ENCODE measurements at places on chromosomes 12 and 14. TPM values are rescaled to one million over a fixed set of nuclear protein-coding genes. Genes with fewer than 3 reads are reported as not detected.
A peak's percentile ranks its signal among the peaks of the same experiment; 100 is the strongest.

- peak; percentile 40 for DNase-seq
Observed at GRCh38 chr12:49838973-49839633, 3.8 kb downstream of the BCDIN3D start.

DNA sequence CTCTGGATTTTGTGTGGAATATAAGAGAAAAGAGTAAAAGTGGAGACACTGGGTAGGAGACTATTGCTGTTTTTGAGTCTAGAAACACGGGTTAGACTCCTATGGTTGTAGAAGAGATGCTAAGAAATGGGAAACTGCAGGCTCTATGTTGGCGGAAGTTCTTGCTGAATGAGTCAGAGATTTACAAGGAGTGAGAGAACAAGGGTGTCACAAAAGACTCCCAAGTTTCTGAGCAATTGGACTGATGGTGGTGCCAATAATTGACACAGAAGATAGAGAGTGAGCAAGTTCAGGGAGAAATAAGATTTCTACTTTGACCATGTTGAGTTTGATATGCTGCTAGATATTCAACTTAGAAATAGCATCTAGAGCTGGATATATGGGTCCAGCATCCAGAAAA, 2.6 kb upstream of the PRKD1 start:
- DNase-seq = no peak

DNA sequence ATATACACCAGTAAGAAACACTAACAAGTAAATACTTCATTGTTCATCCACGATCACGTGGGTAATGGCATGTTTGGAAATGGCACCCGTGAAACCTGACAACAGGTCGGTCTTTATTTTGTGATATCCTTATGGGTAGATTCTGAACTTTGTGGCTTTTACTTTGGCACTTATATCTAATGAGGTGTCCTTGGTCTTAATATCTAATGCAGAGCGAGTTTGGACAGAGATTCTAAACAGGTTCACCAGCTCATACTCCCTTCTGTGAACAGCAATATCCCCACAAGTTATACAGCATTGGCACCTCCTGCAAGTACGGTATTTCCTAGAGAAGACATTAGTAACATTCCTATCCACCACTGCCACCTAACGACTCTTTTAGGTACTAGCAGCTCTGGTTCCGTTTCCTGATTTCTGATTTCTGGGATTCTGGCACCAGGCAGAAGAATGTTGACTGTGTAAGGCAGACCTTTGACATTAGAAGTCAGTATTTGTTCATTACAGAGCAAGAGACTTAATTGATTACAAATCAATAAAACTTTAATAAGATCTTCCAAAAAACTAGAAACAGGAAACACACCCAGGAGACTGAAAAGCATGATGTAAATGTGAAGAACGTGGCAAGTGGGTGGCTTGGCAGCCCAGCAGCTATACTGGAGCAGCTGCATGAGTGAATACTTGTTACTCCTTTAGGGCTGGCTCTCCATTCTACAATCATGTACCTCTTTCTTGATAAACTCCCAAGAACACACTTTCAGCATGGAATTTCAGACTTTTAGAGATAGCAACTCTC, 2.5 kb downstream of the ANG start:
- DNase-seq = peak; percentile 65

DNA sequence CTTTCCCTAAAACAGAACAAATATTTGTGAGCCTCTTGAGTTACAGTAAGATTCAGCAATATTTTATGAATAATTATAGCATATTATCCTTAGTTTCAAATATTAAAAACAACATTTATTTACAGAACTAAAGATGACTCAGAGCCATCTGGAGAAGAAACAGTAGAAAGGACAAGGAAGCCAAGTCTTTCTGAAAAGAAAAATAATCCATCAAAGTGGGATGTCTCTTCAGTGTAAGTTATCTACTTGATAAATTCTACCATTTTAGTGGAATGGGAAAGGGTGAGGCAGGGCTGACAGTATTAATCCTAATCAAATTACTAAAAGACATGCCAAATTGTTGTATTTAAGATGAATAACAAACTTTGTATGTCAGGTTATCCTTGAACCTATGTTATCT, 88.1 kb downstream of the DNAI7 start:
- no peak for DNase-seq

DNA sequence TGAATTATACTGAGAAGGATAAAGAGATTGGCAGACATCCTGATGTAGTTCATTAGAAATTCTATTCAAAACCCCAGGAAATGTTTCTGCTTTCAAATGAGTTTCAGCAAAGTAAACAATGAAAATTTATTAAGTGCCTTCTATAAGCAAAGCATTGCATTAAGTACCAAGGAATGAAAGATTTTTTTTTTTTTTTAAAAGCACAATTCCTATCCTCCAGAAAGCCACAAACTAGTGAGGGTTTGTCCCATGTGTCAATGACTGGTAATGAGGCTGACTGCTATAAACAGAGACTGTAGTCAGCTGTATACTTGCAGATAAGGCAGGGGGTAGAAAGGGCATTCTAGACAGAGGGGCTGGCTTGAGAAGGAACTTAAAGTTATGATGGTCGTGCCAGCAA, 6.7 kb downstream of the ANO4 start:
- DNase-seq = no peak

The ZC3H14 gene
- total RNA-seq = 56.7 TPM

The SLC17A8 gene
- total RNA-seq = not detected

- DNase-seq = no peak
Observed at GRCh38 chr12:66999141-66999540, 270.0 kb upstream of the CAND1 start.

GRCh38 chr12:67790660-67791059, 142.1 kb downstream of the DYRK2 start:
- DNase-seq = no peak

The MAP3K12 gene
- total RNA-seq = 10.3 TPM

- no peak for DNase-seq
Observed at GRCh38 chr12:21429994-21430393, 7.5 kb upstream of the PYROXD1 start.

The CMTM5 gene
- total RNA-seq = not detected

DNA sequence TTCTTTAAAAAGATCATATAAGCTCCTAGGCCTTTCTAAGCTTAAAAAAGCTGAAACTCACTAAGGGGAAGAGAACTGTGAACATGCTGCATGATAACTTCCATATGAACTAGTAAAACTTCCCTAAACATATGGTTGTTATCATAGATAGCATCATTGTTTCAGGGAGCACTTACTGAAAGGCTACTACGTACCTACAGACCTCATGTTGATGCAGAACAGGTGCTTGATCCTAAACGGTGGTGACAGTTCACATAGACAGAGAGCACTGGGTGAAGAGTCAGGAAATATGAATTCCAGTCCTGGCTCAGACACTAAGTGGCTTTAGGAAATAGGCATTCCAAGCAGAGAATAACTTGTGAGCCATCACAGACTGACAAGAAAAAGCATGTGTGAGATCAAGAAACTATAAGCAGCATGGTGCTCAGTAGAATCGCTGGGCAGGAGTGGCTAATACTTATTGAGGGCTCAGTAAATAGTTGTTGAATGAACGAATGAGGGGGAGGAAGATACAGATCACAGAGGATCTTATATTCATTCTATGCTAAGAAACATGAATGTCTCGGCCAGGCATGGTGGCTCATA, 78.4 kb upstream of the NUDT4 start:
- no peak for DNase-seq

GRCh38 chr14:52241087-52241793, 26.3 kb upstream of the PTGDR start:
- DNase-seq = peak; percentile 33

DNA sequence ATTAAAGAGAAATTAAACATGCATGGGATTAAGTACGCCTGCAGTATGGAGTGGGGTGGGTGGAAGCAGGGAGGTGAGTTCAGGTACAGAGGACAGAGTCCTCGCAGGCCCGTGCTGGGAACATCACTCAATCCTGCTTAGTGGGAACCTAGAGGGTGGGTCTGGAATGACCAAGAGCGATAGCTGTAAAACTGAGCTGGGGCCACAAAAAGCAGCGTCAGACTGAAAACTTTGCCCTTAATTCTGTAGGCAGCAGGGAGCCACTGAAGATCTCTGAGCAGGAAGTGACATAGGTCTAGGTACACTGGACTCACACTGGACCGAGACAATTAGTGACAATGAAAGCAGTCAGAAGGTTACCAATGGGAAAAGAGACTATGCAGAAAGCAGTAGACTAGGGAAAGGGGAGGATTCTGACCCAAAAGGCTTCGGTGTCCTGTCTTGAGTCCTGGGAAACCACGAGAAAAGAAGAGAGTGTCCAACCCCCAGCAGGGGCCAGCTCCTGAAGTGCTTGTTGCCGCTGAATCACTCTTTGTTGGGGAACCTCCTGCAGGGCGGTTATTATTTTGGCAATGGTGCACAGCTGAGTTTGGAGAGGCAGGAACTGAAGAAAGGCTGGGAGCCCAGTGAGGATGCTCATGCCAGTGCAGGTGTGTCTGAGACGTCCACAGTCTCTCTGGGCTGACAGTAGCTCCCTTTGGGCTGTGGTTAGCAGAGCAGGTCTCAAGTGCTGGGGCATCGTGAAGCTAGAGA, 97.4 kb downstream of the PLXNC1 start:
- no peak for DNase-seq

GRCh38 chr14:23172096-23172495, 11.4 kb downstream of the SLC7A8 start:
- peak; percentile 89 for DNase-seq

- DNase-seq = no peak
Observed at GRCh38 chr14:34137001-34137745, 186.3 kb upstream of the EGLN3 start.

DNA sequence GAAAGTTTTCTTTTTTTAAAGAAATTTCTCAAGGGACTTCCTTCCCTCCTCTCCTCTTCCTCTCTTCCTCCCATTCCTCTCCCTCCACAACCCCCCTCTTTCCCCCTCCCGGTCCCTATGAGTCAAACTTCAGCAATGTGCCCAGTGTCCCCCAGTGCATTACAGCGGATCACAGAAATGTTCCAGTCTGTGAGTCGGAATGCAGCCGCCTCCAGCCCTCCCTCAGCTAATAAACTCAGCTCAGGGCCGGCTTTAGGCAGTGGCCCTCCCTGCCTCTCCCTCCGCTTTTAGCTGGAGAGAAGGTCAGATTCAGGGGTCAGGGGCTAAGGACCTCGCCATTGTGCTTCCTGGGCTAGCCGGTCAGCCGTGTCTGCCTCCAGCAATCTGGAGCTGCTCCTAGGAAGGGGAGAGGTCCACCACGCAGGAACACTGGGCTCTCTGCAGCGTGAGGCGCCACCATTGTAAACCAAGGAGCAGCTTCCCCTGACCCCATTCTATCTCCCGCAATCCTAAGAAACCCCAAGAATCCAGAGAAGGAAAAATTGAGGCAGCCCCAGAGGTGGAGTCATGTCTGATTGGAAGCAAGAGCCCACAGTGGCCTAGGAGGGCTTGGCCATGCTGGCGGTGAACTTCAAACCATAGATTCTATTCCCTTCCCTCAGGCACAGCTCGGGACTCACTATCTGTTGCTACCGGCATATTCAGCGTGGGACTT, 1.1 kb upstream of the HDAC7 start:
- peak; percentile 85 for DNase-seq

GRCh38 chr14:64549791-64550620, at the start of gene PPP1R36:
Gene PPP1R36, plus strand, starts transcription at chr14:64549961. Its CDS starts 37 bp downstream, at chr14:64549998.
- DNase-seq = no peak

DNA sequence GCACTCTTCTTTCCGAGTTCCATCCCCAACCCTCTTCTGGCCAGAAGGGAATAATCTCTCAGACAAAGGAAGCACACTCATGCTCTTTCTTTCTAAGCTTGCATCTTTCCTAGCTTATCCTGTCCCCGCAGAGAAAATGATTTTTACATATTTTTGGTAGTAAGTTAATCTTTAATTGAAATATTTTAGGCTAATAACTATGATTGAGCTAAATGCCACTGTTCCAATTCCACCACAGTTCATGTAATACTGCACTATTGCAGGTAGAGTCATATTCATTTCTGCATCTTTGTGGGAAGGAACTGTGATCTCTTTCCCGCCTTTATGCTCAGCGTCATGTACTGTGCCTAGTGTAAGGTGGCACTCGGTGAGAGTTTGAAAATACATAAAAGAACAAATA, 158.9 kb upstream of the FOXG1 start:
- DNase-seq = no peak

The RPS26 gene
- 46.4 TPM for total RNA-seq

- DNase-seq = no peak
Observed at GRCh38 chr12:13153180-13153579, 43.3 kb upstream of the EMP1 start.

DNA sequence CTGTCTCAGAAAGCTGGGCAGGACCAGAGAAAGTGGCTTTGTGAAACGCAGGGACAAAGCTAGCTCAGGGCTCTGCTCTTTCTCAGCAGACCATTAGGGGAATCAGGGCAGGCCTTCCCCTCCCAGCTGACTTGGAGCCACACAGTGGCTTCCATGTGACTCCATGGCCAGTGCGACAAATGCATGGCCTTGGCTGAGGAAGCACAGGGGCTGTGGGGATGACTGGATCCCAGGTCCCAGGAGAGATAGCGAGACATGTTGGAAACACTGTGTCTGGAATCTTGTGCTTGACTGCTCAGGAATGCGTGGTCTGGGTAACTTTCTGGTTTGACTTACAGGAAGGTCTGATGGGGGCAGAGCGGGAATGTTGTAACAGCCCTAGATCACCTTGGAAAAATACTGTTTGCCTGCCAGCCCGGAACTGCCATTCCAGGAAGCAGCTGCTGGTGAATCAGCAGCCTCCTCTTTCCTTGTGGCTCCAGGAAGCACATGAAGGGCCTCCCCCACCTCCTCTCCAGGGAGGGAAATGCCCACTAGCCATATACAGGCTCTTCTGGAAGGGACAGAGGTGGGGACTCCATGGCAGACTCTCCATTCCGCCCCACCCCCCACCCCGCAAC, 133.5 kb upstream of the HIF1A start:
- peak; percentile 91 for DNase-seq
